ENCODE measurements at places on chromosomes 1 and 21. TPM values are rescaled to one million over a fixed set of nuclear protein-coding genes. Genes with fewer than 3 reads are reported as not detected.

GRCh38 chr1:167695147-167695546 is 26.6 kb upstream of the MPZL1 start:
- DNase-seq: no peak

Gene RPTN
- not detected for total RNA-seq

- DNase-seq: no peak
Observed at GRCh38 chr1:184255560-184255959, 131.3 kb upstream of the C1orf21 start.

DNA sequence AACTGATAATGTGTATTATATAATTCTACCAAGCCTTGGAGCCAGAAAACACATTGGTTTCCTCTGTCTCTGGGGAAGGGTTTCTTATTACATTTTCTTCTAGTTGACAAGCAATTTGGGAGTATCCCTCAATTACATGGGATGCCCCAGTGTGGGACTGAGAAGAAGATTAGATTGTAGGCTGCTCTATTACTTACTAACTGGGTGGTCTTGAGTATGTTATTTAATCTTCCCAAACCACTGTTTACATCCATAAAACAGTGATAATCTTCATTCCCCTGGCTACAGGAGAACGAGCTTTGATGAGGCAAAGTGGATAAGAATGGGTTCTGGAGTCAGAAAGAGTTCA is 105.8 kb downstream of the TSEN15 start:
- no peak for DNase-seq

Gene C1orf210
- total RNA-seq: 47.9 TPM

Gene DMRTA2
- total RNA-seq: not detected

Gene PADI1
- not detected for total RNA-seq

Gene C1QTNF12
- 4.9 TPM for total RNA-seq

Gene TTLL10
- 0.78 TPM for total RNA-seq

- peak; percentile 16 for DNase-seq
Observed at GRCh38 chr1:165397944-165398343, 41.4 kb upstream of the LMX1A start.
